ENCODE measurements at places on chromosomes 4 and X. TPM values are rescaled to one million over a fixed set of nuclear protein-coding genes. Genes with fewer than 3 reads are reported as not detected.

The ETDB gene
- total RNA-seq, result not detected

The CCKAR gene
- not detected for total RNA-seq

GRCh38 chr4:6576512-6576911, 1.5 kb downstream of the MAN2B2 start:
- DNase-seq, result no peak

GRCh38 chrX:38672646-38673045, 111.3 kb downstream of the TSPAN7 start:
- DNase-seq, result no peak

DNA sequence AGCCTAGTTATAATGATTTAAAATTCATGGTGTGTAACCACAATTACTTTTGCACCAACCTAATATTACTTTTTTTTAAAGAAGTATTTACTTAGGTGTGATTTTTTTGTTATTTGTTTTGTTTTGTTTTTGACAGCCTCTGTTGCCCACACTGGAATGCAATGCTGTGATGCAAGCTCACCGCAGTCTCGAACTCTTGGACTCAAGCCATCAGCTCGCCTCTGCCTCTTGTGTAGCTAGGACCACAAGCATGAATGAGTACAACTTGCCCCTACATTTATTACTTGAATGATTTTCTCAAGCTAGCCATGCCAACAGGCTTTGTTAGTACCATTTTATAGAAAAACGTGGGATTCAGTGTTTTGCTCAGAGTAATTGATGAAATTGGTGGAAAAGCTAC, 488.8 kb upstream of the CPEB2 start:
- peak; percentile 6 for DNase-seq

- no peak for DNase-seq
Measured at GRCh38 chrX:20329435-20329834, 62.7 kb upstream of the RPS6KA3 start.
